ENCODE measurements at places on chromosomes 2 and 18. TPM values are rescaled to one million over a fixed set of nuclear protein-coding genes. Genes with fewer than 3 reads are reported as not detected.

The COL4A4 gene
- total RNA-seq = 5.9 TPM

The CCDC68 gene
- 6.6 TPM for total RNA-seq

The SKOR2 gene
- not detected for total RNA-seq

The GKN1 gene
- not detected for total RNA-seq

- H3K27me3 ChIP-seq = no peaks in the 10 kb centered on the region
- H3K27ac ChIP-seq = no peak overlapping the region
- no peak overlapping the region for H3K4me3 ChIP-seq
- DNase-seq = peak; percentile 67
These were observed 19.4 kb upstream of the RNF149 start for GRCh38 chr2:101327863-101328394.

GRCh38 chr2:235148201-235149170 is 196.7 kb downstream of the SH3BP4 start:
- DNase-seq = no peak
- H3K27ac ChIP-seq = no peak overlapping the region
- H3K27me3 ChIP-seq = peaks cover 11% of the 10 kb centered on the region
- H3K4me3 ChIP-seq = no peak overlapping the region
- no peaks in the 10 kb centered on the region for H3K4me1 ChIP-seq

- no peak overlapping the region for H3K27ac ChIP-seq
- no peak overlapping the region for H3K4me3 ChIP-seq
- no peaks in the 10 kb centered on the region for H3K36me3 ChIP-seq
- DNase-seq = no peak
- no peaks in the 10 kb centered on the region for H3K4me1 ChIP-seq
- H3K27me3 ChIP-seq = no peaks in the 10 kb centered on the region
These were observed 90.0 kb downstream of the MBP start for GRCh38 chr18:77042583-77042982.

DNA sequence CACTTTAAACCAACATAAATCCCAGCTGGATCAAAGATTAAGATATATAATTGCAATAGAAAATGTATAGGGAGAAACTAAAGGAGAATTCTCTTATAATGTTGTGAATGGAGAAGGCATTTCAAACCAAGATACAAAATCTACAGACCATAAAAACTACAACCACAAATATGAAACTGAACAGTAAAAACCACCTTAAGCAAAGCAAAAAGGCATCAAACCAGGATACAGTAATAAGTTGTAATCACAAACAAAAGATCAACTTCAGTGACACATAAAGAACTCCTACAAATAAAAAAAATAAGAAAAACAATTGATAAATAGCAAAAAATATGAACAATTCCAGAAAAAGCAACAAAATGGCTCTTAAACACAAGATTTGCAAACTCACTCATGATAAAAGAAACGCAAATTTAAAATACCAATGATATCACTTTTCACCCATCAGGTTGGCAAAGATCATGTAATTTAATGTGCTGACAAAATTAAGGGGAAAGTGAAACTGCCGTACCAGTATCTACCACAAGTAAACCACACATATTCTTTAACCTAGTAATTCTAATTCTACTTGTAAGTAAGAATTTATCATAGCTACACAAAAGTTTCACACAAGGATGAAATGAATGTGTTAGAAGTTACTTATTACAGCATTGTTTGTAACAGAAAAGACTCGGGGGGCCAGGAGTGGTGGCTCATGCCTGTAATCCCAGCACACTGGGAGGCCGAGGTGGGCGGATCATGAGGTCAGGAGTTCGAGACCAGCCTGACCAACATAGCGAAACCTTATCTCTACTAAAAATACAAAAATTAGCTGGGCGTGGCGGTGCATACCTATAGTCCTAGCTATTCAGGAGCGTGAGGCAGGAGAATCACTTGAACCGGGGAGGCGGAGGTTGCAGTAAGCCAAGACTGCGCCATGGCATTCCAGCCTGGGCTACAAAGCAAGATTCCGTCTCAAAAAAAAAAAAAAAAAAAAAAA is 101.9 kb downstream of the USP34 start:
- H3K4me1 ChIP-seq = no peaks in the 10 kb centered on the region
- H3K36me3 ChIP-seq = peaks cover 14% of the 10 kb centered on the region
- H3K27me3 ChIP-seq = no peaks in the 10 kb centered on the region
- no peak overlapping the region for H3K27ac ChIP-seq

GRCh38 chr2:105387225-105387624 is 11.6 kb downstream of the FHL2 start:
- H3K4me3 ChIP-seq = no peak overlapping the region
- H3K27ac ChIP-seq = no peak overlapping the region
- no peak for DNase-seq
- H3K4me1 ChIP-seq = peaks cover 27% of the 10 kb centered on the region
- H3K36me3 ChIP-seq = peaks cover 23% of the 10 kb centered on the region

- no peak overlapping the region for H3K27ac ChIP-seq
- H3K4me1 ChIP-seq = no peaks in the 10 kb centered on the region
- H3K36me3 ChIP-seq = no peaks in the 10 kb centered on the region
- no peaks in the 10 kb centered on the region for H3K27me3 ChIP-seq
- H3K4me3 ChIP-seq = no peak overlapping the region
- no peak for DNase-seq
These were observed 56.4 kb downstream of the MAP4K3 start for GRCh38 chr2:39380525-39381150.

The C1GALT1C1L gene
- total RNA-seq = 0.20 TPM

The TMEM214 gene
- 69.8 TPM for total RNA-seq

- DNase-seq = peak; percentile 35
- no peaks in the 10 kb centered on the region for H3K36me3 ChIP-seq
- H3K4me1 ChIP-seq = peaks cover 17% of the 10 kb centered on the region
- H3K27ac ChIP-seq = no peak overlapping the region
- H3K4me3 ChIP-seq = no peak overlapping the region
These were observed 34.0 kb downstream of the QPCT start for GRCh38 chr2:37378411-37378810.

GRCh38 chr2:30236591-30237238 is 5.4 kb downstream of the LBH start:
- H3K36me3 ChIP-seq = no peaks in the 10 kb centered on the region
- H3K4me1 ChIP-seq = no peaks in the 10 kb centered on the region

The TRPM8 gene
- 0.39 TPM for total RNA-seq

The CCDC85A gene
- total RNA-seq = 0.10 TPM

DNA sequence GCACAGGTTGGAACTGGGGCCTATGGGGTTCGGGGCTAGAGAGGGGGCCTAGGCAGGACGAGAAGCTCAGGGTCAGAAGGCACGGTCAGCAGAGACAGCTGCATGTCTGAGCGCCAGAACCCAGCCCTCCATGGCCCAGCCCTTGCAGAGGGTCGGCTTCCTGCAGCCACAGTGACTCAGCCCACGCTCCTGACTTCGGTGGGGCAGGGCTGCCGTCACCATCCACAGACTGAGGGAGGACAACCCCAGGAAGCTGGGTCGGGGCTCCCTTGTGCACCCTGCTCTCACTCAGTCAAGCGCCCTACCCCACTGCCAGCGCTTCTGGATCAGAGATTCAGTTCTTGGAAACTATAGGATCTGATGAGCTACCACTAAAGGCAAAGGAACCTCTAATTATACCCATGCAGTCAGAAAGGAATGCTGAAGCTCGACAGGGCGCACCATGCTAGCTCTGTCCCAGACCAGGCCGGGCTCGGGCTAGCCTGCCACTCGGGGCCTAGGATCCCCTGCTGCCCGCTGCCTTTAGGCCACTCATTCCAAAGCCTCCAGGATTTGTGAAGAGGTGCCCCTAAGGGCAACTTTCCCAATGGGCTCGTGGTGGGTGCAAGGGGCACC is 3.0 kb downstream of the ACTR1B start:
- H3K27me3 ChIP-seq = no peaks in the 10 kb centered on the region
- peaks cover 6% of the 10 kb centered on the region for H3K4me1 ChIP-seq
- no peak overlapping the region for H3K27ac ChIP-seq
- DNase-seq = no peak

GRCh38 chr2:136010126-136010525 is 24.7 kb upstream of the DARS1 start:
- peaks cover 3% of the 10 kb centered on the region for H3K4me1 ChIP-seq
- H3K4me3 ChIP-seq = no peak overlapping the region

DNA sequence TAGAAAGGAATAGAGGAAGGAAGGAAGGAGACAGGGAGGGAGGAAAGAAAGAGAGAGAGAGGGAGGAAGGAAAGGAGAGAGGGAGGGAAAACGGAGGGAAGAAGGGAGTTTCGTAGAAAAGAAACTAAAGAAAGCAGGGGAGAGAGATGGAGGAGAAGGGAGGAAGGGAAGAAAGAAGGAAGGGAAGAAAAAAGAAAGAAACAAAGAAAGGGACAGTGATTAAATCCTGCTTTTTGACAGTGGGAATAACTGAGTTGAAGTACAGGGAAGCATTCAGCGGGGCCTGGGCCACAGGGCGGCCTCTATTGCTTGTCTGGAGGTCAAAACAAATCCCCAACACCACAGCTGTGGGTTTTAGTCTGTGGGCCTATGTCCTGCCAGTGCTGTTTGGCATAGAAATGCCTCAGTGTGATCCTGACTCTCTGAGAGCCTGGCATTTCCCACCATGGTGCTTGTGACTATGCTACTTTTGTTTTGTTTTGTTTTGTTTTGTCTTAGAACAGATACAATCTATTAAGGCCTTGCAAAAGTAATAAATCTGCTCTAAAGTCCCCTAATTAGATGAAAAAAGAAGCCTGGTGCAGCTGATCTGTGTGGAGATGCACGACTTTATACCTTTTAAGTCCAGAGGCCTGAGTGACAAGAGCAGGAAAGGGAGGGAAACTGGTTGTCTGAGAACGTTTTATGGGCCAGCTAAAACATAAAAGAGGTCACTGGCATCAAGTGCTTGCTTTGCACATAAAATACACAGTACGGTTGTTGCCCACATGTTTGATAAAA is 40.0 kb downstream of the IL1RL2 start:
- peak overlapping the region; percentile 70 for H3K27ac ChIP-seq
- peaks cover 15% of the 10 kb centered on the region for H3K4me1 ChIP-seq
- DNase-seq = no peak
- no peaks in the 10 kb centered on the region for H3K27me3 ChIP-seq
- no peaks in the 10 kb centered on the region for H3K36me3 ChIP-seq

DNA sequence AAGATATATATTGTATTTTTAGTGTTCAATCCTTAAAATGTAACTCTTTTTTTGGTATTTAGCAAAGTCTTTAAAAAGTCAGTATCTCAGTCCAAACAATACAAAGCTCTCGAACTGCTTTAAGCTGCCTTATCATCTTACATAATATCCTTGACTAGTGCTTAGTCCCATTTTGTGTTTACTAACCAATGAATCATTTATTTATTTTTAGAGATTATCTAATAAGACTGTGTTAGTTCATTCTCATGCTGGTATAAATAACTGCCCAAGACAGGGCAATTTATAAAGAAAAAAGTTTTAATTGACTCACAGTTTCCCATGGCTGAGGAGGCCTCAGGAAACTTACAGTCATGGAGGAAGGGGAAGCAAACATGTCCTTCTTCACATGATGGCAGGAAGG is 248.3 kb upstream of the KYNU start:
- H3K4me1 ChIP-seq = no peaks in the 10 kb centered on the region
- no peak for DNase-seq
- no peak overlapping the region for H3K27ac ChIP-seq
- no peaks in the 10 kb centered on the region for H3K27me3 ChIP-seq
- H3K36me3 ChIP-seq = no peaks in the 10 kb centered on the region

The RAB6C gene
- not detected for total RNA-seq

GRCh38 chr18:25189391-25190185 is 162.4 kb downstream of the ZNF521 start:
- H3K4me1 ChIP-seq = no peaks in the 10 kb centered on the region
- no peak overlapping the region for H3K4me3 ChIP-seq
- no peaks in the 10 kb centered on the region for H3K36me3 ChIP-seq
- DNase-seq = no peak

The MYO3B gene
- not detected for total RNA-seq

GRCh38 chr18:52679354-52679753 is 339.4 kb downstream of the DCC start:
- no peaks in the 10 kb centered on the region for H3K36me3 ChIP-seq
- no peaks in the 10 kb centered on the region for H3K4me1 ChIP-seq
- H3K27ac ChIP-seq = no peak overlapping the region
- DNase-seq = no peak

GRCh38 chr2:227627769-227628168 is 10.5 kb downstream of the SCYGR4 start:
- no peak for DNase-seq
- no peak overlapping the region for H3K4me3 ChIP-seq
- H3K4me1 ChIP-seq = no peaks in the 10 kb centered on the region
- no peak overlapping the region for H3K27ac ChIP-seq
- H3K27me3 ChIP-seq = no peaks in the 10 kb centered on the region

The BMP10 gene
- total RNA-seq = not detected

GRCh38 chr2:227188292-227188691 is 23.9 kb downstream of the COL4A3 start:
- H3K36me3 ChIP-seq = no peaks in the 10 kb centered on the region
- peaks cover 37% of the 10 kb centered on the region for H3K4me1 ChIP-seq
- DNase-seq = no peak
- H3K4me3 ChIP-seq = no peak overlapping the region
- no peaks in the 10 kb centered on the region for H3K27me3 ChIP-seq
- H3K27ac ChIP-seq = no peak overlapping the region

GRCh38 chr2:41954304-41955291 is 93.2 kb upstream of the PKDCC start:
- peaks cover 37% of the 10 kb centered on the region for H3K27me3 ChIP-seq
- no peak for DNase-seq
- no peaks in the 10 kb centered on the region for H3K4me1 ChIP-seq
- H3K36me3 ChIP-seq = no peaks in the 10 kb centered on the region
- H3K27ac ChIP-seq = no peak overlapping the region

- no peaks in the 10 kb centered on the region for H3K27me3 ChIP-seq
- H3K4me3 ChIP-seq = no peak overlapping the region
- H3K4me1 ChIP-seq = peaks cover 41% of the 10 kb centered on the region
- H3K27ac ChIP-seq = no peak overlapping the region
- H3K36me3 ChIP-seq = no peaks in the 10 kb centered on the region
These were observed 11.3 kb upstream of the DES start for GRCh38 chr2:219406861-219407230.

The FHL2 gene
- 86.6 TPM for total RNA-seq

- H3K36me3 ChIP-seq = no peaks in the 10 kb centered on the region
- H3K4me1 ChIP-seq = no peaks in the 10 kb centered on the region
- H3K27ac ChIP-seq = no peak overlapping the region
- H3K27me3 ChIP-seq = no peaks in the 10 kb centered on the region
These were observed 34.1 kb downstream of the EEF1B2 start for GRCh38 chr2:206193671-206194357.

GRCh38 chr2:104849101-104849500 is 4.8 kb upstream of the POU3F3 start:
- H3K4me1 ChIP-seq = no peaks in the 10 kb centered on the region
- no peak overlapping the region for H3K27ac ChIP-seq
- H3K27me3 ChIP-seq = peaks cover 6% of the 10 kb centered on the region
- no peaks in the 10 kb centered on the region for H3K36me3 ChIP-seq
- no peak overlapping the region for H3K4me3 ChIP-seq

The CRYBA2 gene
- not detected for total RNA-seq

The SULT1C4 gene
- not detected for total RNA-seq

Data from HCT116 (cell line).